ENCODE measurements at places on chromosomes 7 and 10.

GRCh38 chr7:155467846-155468784 is 10.2 kb downstream of the EN2 start:
- DNase-seq, result no peak

- no peak for DNase-seq
Measured at GRCh38 chr10:48549236-48549635, 55.6 kb downstream of the ARHGAP22 start.

GRCh38 chr7:156543699-156544598 is 96.6 kb upstream of the RNF32 start:
- no peak for DNase-seq

DNA sequence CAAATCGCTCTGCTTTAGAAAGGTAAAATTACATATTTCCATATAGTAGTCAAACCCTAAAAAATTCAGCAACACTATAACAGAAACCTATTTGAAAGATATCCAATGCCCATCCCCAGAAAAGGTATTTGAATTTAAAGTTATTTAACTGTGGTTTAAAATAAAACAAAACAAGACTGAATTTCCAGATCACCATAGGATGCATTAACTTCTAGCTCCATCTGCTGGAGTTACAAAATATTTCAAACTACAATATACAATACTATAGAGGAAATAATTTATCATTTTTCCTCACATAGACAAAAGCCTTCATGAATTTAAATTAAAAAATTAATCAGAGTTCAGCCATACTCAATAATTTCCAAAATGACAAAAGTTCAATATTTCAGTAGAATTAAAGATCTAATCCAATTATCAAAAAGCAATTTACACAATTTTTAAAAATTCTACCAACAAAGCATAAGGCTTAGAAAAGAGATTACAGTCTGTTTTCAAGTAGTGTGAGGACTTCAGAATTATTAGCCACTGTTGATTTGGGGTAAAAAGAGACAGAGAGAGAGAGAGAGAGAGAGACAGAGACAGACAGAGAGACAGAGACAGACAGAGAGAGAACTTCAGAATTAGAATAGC is 75.9 kb downstream of the LMBR1 start:
- DNase-seq, result no peak

- no peak for DNase-seq
Measured at GRCh38 chr10:121524157-121524817, 74.0 kb downstream of the FGFR2 start.
